ENCODE measurements at places on chromosomes 4 and X.

- no peak for DNase-seq
Measured at GRCh38 chrX:15418041-15418706, 34.0 kb upstream of the VEGFD start.

DNA sequence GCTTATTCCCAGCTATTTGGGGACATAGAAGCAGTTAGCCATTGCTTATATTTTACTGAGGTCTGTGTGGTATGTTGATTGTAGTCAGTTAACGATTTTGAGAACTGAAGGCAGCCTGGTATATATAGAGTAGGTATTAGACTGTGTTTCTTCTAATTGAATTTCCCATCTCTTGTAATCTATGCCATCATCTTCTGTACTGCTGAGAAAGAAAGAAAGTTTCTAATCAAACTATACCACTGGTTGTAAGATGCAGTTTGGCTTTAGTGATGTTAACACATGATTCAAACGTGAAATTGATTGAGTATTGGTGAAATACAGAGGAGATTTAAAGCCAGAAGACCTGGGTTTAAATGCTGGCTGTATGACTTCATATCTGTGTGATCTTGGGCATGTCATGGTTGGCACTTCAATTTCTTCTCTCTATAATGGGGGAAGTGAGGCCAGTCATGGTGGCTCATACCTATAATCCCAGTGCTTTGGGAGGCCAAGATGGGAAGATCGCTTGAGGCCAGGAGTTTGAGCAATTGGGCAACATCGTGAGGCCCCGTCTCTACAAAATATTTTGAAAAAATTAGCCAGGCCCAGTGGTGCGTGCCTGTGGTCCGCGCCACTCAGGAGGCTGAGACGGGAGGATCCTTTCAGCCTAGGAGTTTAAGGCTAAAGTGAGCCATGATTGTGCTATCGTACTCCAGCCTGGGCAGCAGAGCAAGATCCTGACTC is 11.6 kb downstream of the HTT start:
- DNase-seq = no peak

DNA sequence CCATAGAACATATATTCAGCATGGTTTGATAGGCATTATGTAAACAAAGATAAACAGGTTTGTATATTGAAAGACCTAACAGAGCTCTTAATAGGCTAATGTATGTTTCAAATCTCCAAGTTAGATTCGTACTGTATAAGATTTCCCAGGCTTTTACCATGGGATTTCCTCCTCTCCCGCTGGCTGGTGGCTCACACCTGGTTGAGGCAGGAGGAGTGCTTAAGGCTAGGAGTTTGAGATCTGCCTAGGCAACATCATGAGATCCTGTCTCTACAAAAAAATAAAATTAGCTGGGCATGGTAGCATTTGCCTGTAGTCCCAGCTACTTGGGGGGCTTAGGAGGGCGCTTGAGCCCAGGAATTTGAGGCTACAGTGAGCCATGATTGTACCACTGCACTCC is 5.4 kb downstream of the CPE start:
- DNase-seq = no peak

DNA sequence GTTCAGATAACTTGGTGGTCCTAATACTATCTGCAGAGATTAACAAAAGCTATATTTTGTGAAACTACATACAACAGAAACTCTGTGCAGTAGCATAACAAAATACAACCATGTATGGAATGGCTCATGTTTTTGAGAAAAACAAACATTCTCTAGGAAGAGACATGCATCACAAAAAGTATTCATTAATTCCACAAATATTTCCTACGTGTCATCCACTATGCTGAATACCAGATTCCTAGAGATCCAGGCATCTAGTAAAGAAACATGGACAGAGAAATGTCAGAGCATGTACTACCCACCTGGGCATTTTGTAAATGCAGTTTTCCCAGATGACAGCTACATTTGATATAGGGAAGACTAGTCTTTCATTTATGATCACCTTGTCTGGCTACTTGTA is 248.1 kb downstream of the OPHN1 start:
- no peak for DNase-seq

GRCh38 chr4:71132486-71132885 is 139.0 kb downstream of the DCK start:
- DNase-seq = no peak

DNA sequence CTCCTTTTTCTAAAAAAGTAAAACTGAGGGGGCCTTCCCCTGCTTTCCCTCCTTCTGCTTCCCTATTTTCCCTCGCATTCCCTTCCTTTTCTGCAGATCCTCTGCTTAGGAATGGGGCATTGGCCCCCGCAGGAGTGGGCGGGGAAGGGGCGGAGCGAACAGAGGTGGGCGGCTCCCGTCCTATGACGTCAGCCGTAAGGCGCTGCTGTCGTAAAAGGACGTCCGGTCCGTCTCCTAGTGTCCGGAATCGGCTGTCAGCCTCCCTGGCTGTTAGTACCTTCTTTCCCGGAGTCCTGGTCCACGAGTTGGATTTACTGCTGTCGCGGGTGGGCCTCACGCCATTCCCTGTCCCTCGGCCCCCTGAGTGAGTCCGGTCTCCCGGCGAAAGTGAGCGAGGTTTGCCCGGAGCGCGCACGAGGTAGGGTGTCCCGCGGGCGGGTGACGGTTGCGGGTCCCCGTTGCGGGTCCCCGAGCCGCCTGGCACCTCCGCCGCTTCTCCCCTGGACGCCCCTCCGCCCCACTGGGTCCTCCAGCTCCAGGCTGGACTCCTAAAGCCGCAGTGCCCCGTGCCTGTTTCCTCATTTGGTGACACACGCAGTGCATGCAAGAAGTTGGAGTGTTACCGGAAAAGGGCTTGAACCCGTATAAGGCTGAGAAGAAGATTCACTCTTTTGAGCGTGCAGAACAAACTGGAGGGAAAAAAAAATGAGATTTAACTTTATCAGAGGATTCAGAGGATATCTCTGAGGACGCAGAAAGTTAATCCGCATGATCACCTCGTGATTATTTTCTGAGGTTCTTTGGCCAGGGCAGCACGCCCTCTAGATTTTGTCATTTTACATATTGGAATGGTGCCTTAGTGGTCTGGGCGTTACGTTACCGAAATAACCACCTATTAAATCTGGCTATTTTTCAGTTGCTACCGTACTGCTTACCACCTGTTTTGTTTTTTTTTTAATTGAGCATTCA is at the start of gene ZNF330:
Gene ZNF330 (plus strand): TSS at position 205 of the 969 bp plus-strand sequence. CDS start 1,477 bp downstream, outside the sequence.
- peak; percentile 89 for DNase-seq

- no peak for DNase-seq
Measured at GRCh38 chr4:168304744-168305459, 13.7 kb downstream of the DDX60 start.

- no peak for DNase-seq
Measured at GRCh38 chrX:47992669-47993068, 11.1 kb downstream of the ZNF182 start.

DNA sequence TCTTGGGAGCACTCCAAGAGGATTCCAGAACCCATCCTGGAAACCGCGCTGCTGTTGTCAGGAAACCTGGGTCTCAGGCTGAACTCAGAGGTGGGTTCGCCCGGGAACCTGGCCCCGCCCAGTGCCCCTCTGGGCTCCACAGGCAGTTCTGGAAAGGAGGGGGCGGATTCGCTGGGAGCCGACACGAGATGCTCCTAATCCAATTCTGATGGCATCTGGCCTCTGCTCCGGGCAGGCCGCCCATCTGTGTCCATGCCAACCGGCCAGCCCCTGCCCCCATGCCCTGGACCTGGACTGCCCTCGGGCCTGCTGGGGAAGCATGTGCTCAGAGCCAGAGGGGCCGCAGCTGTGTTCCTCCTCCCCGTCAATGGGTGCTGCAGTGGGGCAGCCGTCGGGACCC is 21.0 kb downstream of the ATP2B3 start:
- no peak for DNase-seq

DNA sequence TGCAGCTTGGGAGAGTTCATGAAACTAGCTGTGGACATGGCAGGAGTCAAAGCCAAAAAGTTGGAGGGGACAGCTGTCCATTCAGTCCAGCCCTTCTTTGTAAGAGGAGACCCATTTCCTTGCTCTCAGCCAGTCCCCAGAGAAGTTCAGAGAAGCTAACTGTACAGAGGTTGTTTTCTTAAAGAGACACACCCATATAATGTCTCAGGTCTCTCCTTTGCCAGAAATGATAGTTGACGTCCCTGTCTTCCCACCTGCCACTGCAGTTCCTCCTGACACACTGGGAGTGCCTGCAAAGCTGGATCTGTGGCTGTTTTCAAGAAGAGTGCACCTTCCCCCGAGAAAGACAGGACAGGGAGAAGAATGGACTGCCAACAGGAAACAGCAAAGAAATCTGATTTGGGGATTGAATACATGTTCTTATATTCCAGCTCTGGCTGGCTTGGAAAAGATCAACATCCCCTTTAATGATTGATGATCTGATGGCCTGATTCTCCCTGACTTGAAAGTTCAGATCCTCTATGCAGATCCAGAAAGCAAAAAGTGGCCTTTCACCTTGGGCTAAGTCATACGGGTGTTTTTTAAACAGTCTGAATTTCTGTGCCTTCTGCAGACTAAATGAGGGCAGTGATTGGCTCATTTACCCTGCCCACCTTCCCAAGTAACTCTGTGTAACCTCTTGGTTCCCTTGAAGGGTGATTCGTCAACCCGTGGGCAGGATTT is 87.2 kb downstream of the MAOA start:
- no peak for DNase-seq

GRCh38 chrX:132615391-132616131 is 126.7 kb upstream of the MBNL3 start:
- DNase-seq = peak; percentile 9

DNA sequence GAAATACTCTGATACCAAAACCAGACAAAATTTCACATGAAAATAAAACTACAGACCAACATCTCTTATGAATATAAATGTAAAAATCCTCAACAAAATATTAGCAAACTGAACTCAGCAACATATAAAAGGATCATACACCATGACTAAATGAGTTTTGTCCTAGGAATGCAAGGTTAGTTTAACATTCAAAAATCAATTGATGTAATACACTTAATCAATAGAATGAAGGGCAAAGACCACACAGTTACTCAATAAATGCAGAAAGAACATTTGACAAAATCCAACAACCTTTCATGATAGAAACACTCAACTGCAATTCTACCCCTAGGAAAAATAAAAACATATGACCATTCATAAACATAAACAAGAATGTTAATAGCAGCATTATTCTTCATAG is 50.2 kb upstream of the DCTD start:
- no peak for DNase-seq

DNA sequence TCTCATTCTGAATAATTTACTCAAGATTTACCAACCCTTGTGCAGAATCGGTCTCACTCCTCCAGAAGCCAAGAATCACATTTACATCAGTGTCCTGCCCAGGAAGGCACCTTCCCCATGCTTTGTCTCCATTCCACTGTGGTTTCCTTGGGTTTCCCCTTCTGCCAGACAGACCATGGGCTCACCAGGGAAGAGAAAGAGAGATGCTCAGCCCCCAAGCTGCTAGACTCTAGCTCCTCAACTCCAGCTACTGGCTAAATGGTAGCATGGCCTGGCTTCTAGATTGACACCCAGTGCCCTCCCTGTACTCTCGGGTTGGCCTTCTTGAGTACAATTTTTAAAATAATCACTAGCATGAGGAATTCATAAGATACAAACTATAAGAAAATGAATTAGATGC is 12.9 kb downstream of the TLR10 start:
- DNase-seq = no peak

DNA sequence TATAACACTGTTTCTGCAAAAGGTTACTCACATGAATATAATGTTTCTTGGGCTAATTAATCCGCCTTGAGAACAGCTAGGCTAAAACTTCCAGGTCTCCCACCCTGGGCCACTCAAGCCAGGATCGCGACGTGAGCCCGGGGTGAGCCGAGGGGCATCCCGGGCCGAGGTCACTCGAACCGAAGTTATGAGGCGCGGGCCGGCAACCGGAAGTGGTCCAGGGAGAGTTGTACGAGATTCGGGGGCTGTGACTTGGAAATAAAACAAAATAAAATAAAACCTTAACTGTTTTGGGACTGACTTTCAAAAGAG is 317 bp downstream of the CMC4 start:
- peak; percentile 10 for DNase-seq

DNA sequence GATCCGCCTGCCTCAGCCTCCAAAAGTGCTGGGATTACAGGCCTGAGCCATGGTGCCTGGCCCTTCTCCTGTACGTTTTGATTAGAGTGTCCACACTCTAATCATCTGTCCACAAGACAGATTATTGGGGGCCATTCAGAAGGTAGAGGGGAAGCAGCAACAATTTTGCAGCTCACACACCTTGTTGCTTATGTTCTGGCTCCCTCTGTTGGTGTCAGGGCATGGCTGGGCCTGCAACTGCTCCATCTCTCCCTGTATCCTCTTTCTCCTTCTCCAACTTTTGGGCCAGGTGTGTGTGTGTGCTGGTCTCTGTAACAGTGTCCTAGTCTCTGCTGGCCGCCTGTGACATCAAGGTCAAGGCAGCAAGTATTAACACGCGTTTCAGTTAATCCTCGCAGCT is 125.5 kb upstream of the MBNL3 start:
- DNase-seq = no peak

Data from germinal center (tissue), 1 donor.